ENCODE measurements at places on chromosomes 5 and 9. TPM values are rescaled to one million over a fixed set of nuclear protein-coding genes. Genes with fewer than 3 reads are reported as not detected.

The PDE6A gene
- total RNA-seq = not detected

The SLC25A25 gene
- total RNA-seq = 47.5 TPM

The ECM2 gene
- total RNA-seq = 2.6 TPM

The CSF1R gene
- under 0.01 TPM for total RNA-seq

The CDKN2B-AS1 gene
- 9.5 TPM for total RNA-seq

The PCDHA9 gene
- under 0.01 TPM for total RNA-seq

The ZBTB26 gene
- total RNA-seq = 4.3 TPM

The PPP3R2 gene
- total RNA-seq = not detected

The FBXL7 gene
- total RNA-seq = 10.6 TPM

The PDE8B gene
- total RNA-seq = 0.64 TPM

The PCDHGA2 gene
- total RNA-seq = 2.6 TPM

The F2RL1 gene
- 26.3 TPM for total RNA-seq

The CKMT2 gene
- total RNA-seq = 0.43 TPM

The TAL2 gene
- not detected for total RNA-seq

The CER1 gene
- not detected for total RNA-seq

The SPINK9 gene
- total RNA-seq = not detected

The SLC45A2 gene
- not detected for total RNA-seq

The NUTM2F gene
- total RNA-seq = not detected

The TEK gene
- 25.8 TPM for total RNA-seq

The SLC6A19 gene
- total RNA-seq = not detected

The UIMC1 gene
- total RNA-seq = 63.1 TPM

The TMEM245 gene
- 54.4 TPM for total RNA-seq

The TJP2 gene
- total RNA-seq = 15.1 TPM

The SHISAL2B gene
- not detected for total RNA-seq

The SPEF2 gene
- total RNA-seq = 4.3 TPM

The SCGB3A1 gene
- not detected for total RNA-seq

The FOXD4L4 gene
- not detected for total RNA-seq

The TAS2R1 gene
- total RNA-seq = 0.32 TPM

The LTC4S gene
- not detected for total RNA-seq

The POLK gene
- 33.8 TPM for total RNA-seq

The PRKAA1 gene
- total RNA-seq = 132 TPM

The COL15A1 gene
- total RNA-seq = 1.7 TPM
